ENCODE measurements at places on chromosomes 7 and 10. TPM values are rescaled to one million over a fixed set of nuclear protein-coding genes. Genes with fewer than 3 reads are reported as not detected.

Gene KCNIP2
- total RNA-seq = 1.4 TPM

Gene EFCAB10
- total RNA-seq = not detected

Gene CDNF
- total RNA-seq = 1.8 TPM

Gene CCDC136
- total RNA-seq = 7.2 TPM

Gene ICA1
- total RNA-seq = 1.2 TPM

Gene NPSR1
- not detected for total RNA-seq

Gene BAIAP2L1
- total RNA-seq = 10.5 TPM

Gene A1CF
- total RNA-seq = not detected

Gene OLAH
- not detected for total RNA-seq

Gene ACSM6
- total RNA-seq = not detected

Gene RPS24
- 1,685 TPM for total RNA-seq

Gene SPDYE6
- not detected for total RNA-seq

Gene ZNF316
- 14.1 TPM for total RNA-seq

Gene HOXA3
- 4.0 TPM for total RNA-seq

Gene C10orf62
- 0.36 TPM for total RNA-seq

Gene PVRIG
- not detected for total RNA-seq

Gene SPRN
- total RNA-seq = under 0.01 TPM

Gene BEND7
- total RNA-seq = 9.0 TPM

Gene SPDYE11
- not detected for total RNA-seq

Gene NPC1L1
- not detected for total RNA-seq

Gene RNF133
- 0.59 TPM for total RNA-seq

Gene UBE2D1
- total RNA-seq = 22.4 TPM

Gene CPN1
- total RNA-seq = not detected

Gene CYP2W1
- total RNA-seq = not detected

Gene CHST15
- 22.8 TPM for total RNA-seq

Gene LRRN3
- 2.4 TPM for total RNA-seq

Gene GIMAP7
- not detected for total RNA-seq

Gene TAS2R5
- total RNA-seq = 1.8 TPM

Gene LIPK
- not detected for total RNA-seq

Gene ASB10
- total RNA-seq = not detected

Gene C1QL3
- not detected for total RNA-seq

Gene SEMA3E
- 0.29 TPM for total RNA-seq

Gene MACC1
- total RNA-seq = 0.36 TPM

Gene LRRC18
- not detected for total RNA-seq

Gene DKK1
- 66.2 TPM for total RNA-seq

Gene MINDY4
- 8.5 TPM for total RNA-seq

Gene APBB1IP
- 14.8 TPM for total RNA-seq

Gene TAS2R60
- not detected for total RNA-seq

Gene HYAL4
- not detected for total RNA-seq

Gene IFIT1B
- not detected for total RNA-seq

Gene KDM7A
- total RNA-seq = 12.4 TPM

Gene FXYD4
- total RNA-seq = not detected

Gene TEX36
- total RNA-seq = not detected

Gene OR9A2
- total RNA-seq = not detected

Gene FAM20C
- total RNA-seq = 46.0 TPM

Gene LIPF
- total RNA-seq = not detected

Gene TYW1B
- total RNA-seq = 2.2 TPM

Gene NANOS1
- 1.1 TPM for total RNA-seq

Gene ANKRD1
- 27.7 TPM for total RNA-seq

Gene PTTG1IP2
- not detected for total RNA-seq

Gene RET
- total RNA-seq = under 0.01 TPM
